ENCODE measurements at places on chromosomes 11 and 22.

DNA sequence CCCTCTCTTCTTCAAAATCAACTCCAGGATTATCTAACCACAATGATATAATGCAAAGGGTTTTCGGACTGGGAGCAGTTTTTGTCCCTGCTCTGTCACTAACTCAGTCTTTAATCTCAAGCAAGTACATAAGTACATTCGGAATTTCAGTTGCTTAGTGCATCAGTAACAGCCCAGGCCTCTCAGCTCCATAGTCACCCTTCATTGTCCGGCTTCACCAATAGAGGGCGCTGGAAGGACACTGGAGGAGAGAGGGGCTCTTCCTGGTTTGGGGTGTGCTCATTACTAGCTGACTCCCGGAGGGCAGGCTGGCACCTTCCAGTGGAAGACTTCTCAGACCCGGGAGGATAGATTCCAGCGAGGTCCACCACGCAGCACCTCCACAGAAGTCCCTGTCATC is 90.4 kb upstream of the PDGFD start:
- peak; percentile 16 for DNase-seq

GRCh38 chr11:16902182-16902581 is 112.0 kb downstream of the PLEKHA7 start:
- DNase-seq: peak; percentile 18

DNA sequence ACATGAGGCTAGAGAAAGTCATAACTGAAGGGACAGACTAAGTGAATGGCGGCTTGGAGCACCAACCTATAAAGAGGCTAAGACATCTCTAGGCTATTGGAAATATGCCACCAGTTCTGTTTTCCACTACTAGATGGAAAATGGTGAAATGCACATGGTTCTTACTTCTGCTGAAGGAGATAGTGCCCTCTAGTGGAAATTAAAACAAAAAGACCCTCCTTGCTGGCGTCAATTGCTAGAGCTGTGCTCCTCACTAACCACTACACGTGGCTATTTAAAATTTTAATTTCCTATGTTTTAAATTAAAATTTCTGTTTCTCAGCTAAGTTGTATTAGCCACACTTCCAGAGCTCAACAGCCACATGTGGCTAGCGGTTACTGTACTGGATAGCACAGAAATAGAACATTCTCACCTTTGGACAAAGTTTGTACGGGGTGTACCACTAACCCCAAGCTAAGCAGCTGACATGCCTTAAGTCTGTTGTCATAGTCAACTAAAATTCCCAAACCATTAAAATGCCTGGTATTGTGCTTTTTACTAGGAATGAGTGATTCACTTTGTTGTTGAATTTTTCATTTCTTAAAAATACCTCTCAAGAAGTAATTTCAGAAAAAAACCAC is 34.1 kb upstream of the CALCA start:
- DNase-seq: no peak

DNA sequence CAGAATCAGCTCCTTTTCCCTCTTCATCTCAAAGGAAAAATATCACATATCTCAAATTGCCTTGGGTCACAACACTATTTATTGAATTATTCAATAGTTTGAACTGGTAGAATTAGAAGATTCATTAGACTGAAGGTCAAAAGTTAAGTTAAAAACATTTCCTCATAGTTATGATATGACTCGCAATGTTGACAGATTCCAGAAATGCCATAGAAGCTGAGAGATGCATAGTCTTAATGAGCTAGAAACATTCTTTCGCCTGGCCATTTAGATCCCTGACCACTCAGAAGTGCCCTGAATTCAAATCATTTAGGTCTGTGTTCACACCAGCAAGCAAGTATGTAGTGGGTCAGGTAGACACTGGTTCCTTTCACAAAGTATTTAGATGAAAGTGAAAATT is 44.4 kb downstream of the FAT3 start:
- no peak for DNase-seq

- DNase-seq: no peak
Observed at GRCh38 chr22:19524170-19525115, at the start of gene CLDN5. Gene CLDN5, minus strand, starts transcription at chr22:19524410. Its CDS starts 155 bp downstream, at chr22:19524255.

- no peak for DNase-seq
Observed at GRCh38 chr11:101863361-101863760, 51.4 kb upstream of the CEP126 start.

DNA sequence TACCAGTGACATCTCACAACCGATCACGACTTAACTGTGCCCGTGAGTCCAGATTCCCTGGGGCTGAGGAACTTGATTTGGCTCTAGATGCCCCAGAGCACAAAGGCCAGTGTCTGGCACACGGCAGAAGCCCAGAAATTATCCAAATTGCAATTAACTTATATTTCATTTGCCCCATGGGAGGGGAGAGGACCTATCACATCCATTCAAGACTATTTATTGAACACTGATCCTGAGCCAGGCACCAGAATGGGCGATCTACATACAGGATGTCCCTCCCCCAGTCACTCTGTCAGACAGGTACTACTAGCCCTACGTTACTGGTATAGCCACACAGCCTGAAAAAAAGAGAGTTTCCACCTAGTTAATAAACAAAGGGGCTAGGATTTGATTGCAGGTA is 5.1 kb downstream of the DNAL4 start:
- no peak for DNase-seq

Measured in activated T-cell treated with anti-CD3 and anti-CD28 coated beads for 48 hours (primary cell).